ENCODE measurements at places on chromosomes 13 and 19.

- peak; percentile 67 for DNase-seq
Measured at GRCh38 chr19:4889034-4889815, 13.5 kb downstream of the ARRDC5 start.

DNA sequence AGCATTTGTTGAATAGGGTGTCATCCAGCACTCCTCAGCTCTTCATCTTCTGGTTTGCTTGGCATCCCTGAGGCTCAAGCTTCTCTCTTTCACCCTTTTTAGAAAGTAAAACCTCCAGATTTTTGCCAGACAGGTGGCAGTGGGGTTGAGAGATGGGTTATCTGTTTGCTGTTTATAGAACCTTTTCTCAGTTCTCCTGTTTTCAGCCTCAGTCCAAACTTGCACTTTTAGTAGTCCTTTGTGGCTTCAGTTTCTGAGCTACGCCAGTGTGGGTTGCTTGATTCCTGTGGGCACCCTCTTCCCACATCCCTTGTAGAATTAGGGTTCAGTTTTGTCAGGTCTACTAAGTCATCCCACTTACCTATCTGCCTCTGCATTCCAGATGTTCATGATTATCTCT is 147.9 kb downstream of the PAN3 start:
- no peak for DNase-seq

- no peak for DNase-seq
Measured at GRCh38 chr13:93505104-93505952, 278.7 kb downstream of the GPC6 start.

GRCh38 chr13:20192158-20192835 is 441 bp downstream of the GJB2 start:
- DNase-seq, result no peak

DNA sequence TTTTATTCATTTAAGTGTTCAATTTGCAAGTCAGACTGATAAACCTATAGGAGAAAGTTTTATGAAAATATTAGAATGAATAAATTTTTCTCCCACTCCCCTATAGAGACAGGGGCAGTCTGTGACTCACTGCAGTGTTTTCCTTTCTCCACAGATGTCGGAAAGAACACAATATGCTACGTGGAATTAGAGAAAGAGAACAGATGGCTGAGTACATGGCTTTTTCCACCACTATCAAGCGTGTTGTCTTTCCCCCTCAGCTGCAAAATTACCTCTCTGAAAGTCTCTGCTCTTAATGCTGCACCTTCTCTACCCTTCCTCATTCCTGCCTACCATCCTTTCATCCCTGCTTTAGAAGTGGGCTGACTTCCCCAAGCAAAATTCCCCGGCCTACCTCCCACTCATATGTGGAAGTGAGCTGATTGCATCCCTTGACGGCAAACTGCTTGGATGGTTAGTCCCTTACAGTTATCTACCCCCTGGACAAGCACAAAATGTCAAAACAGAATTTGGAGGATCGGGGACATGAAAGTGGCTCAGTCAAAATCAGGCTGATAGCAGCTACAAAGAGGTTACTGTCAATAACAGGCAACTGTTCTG is 30.0 kb downstream of the FLT1 start:
- no peak for DNase-seq

DNA sequence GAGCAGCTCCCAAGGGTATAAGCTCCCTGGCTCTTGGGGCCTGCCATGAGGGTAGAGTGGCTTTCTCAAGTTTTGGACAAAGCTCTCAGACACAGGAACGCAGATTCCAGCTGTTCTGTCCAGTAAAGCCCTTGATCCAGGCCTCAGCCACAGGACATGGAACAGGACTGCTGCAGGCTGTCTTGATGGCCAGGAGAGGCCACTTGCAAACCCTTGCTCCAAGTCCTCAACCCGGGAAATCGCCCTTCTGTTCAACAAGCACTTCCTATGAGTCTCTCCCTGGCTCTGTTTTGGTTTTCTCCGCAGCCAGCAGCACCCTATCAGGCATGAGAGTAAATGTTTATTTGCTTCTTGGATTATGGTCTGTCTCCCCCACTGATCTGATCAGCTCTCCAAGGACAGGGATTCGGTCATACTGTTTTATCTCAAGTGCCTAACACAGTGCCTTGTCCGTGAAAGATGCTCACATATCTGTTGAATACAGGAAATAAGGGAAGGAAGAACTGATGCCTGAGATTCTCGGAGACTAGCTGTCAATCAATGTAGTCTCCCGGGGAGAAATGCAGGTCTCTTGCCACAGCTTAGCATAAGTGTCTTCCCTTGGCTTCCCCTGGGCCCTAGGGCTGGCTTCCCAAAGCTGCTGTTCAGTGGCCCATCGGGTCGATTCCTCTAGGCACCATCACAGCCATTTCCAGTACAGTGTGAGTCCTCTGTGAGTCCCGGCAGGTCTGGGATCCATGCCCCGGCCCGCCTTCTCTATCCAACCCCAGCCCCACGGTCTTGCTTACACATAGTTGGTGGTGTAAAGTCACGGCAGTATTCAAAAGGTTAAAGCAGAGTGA is 90.8 kb downstream of the TSHZ3 start:
- no peak for DNase-seq

DNA sequence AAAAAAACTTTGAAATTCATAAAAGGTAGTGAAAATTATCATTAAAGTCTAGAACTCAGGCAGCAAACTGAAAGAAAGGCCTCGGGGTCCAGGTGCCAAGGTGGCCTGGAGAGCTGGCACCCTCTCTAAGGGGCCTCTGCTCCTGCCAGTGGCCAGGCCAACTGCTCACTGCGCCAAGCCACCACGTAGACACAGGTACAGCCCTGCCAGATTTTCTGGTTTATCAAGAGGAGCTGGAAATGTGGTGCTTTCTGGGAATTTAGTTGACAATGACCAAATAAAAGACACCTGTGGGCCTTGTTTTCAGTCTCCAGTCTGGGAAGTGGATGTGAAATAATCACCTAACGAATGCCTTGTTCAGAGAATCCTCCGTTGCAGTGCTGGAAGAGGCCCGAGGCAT is 22.8 kb downstream of the ZNF574 start:
- DNase-seq, result no peak

- peak; percentile 61 for DNase-seq
Measured at GRCh38 chr13:101785858-101786257, 333.4 kb downstream of the ITGBL1 start.

- peak; percentile 70 for DNase-seq
Measured at GRCh38 chr13:20566468-20566897, 474 bp upstream of the IFT88 start.

- peak; percentile 62 for DNase-seq
Measured at GRCh38 chr19:10193790-10194499, 808 bp downstream of the DNMT1 start.

DNA sequence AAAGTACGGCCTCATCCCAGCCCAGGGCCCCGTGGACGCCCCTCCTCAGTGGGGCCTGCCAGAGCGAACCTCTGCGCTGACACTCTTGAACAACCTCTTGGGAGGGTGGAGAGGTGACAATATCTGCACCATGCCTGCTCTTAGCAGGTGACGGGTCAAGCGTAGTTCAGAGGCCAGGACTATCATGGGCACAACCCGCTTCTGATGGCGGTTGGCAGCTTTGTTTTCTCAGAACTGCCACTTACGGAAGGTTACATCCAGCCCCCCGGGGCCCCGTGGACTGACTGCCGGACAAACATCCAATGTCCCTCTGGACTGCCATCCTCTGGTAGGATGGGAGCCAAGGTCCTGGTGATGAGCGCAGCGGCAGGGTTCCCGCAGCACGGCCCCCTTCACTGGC is 91.1 kb downstream of the TUBA3C start:
- DNase-seq, result no peak

DNA sequence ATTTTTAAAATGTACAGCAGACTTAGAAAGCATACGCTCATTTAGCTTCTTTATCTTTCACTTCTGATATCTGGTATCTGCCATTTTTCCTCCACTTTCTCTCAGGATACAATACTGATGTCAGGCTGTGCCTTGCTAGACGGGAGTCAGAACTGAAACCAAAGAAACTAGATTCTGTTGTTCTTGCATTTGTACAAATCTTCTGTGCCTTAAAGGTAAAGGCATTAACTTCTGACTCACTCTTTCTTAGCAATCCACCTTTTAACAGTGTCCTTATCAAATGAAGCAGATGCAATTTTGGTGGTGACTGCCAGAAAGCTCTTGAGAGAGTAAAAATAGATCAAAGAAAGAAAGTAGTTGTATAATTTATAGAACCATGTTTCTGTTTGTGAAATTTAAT is 370.4 kb downstream of the PCDH20 start:
- no peak for DNase-seq

DNA sequence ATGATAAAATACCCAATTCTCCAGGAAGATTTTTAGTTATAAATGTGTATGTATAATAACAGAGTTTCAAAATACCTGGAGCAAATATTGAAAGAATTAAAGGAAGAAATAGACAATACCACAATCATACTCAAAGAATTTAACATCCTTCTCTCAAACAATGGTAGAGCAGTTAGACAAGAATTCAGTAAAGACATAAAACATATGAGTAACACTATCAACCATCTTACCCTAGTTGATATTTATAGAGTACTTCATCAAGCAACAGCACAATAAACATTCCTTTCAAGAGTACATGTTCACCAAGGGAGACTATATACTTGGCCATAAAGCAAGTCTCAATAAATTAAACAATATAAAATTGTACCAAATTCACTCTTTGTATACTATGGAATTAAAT is 108.4 kb downstream of the DLEU7 start:
- peak; percentile 5 for DNase-seq

- no peak for DNase-seq
Measured at GRCh38 chr13:97425590-97425989, 8.4 kb upstream of the RAP2A start.

DNA sequence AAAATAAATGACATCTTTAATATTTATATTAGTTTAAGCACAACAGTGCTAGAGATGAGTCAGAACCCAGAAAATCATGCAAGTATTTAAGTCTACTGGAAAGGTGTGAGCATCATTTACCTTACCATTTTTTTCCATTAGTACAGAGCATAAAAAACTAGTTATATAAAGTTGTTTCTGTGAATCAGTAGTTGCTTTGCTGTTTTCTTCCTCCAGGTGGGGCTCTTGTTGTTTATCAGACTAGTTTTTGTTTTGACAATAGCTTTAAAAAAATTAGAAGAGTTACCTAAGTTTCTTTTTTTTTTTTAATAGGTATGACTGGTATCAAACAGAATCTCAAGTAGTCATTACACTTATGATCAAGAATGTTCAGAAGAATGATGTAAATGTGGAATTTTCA is 12.7 kb downstream of the SUGT1 start:
- peak; percentile 35 for DNase-seq

DNA sequence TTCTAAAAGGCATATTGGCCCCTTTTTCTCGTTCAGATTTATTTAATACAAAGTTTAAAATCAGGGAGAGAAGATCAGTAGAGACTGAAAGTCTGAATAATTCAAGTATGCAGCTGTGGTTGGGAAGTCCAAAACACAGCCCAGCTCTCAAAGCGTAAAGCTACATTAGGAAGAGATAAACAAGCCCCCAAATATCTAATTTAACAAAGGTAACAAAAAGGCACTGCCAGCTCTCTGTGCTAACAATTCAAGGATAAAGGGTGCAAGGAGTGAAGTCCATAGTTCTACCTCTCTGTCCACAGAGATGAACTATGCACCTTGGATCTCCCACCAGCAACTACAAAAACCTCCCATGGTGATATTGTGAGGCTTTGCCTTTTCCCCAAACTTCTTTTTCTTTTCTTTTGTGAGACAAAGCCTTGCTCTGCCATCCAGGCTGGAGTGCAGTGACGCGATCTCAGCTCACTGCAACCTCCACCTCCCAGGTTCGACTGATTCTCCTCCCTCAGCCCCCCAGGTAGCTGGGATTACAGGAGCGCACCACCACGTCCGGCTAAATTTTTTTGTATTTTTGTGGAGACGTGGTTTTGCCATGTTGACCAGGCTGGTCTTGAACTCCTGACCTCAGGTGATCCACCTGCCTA is 104.4 kb downstream of the LHFPL6 start:
- DNase-seq, result no peak

- DNase-seq, result no peak
Measured at GRCh38 chr19:54155694-54156093, 3.8 kb downstream of the LENG1 start.

GRCh38 chr19:1734321-1734966 is 18.9 kb upstream of the ONECUT3 start:
- DNase-seq, result no peak

DNA sequence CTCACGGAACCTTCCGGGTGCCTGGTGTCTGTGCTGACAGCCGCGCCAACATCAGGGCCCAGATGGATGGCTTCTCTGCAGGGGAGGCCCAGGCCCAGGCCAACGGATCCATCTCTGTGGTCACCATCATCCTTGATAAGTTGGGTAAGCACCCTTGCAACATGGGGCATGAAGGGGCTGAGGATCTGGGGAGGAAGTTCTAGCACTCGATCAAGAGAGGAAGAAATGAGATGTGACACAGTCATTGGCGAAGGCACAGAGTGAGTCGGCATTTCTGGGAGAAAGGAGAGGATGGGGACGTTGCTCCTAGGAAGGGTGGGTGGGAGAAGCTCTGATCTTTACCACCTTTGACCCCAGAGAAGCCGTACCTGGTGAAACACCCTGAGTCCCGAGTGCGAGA is 4.4 kb downstream of the CILP2 start:
- no peak for DNase-seq

- no peak for DNase-seq
Measured at GRCh38 chr13:37645181-37645740, 46.7 kb upstream of the POSTN start.

DNA sequence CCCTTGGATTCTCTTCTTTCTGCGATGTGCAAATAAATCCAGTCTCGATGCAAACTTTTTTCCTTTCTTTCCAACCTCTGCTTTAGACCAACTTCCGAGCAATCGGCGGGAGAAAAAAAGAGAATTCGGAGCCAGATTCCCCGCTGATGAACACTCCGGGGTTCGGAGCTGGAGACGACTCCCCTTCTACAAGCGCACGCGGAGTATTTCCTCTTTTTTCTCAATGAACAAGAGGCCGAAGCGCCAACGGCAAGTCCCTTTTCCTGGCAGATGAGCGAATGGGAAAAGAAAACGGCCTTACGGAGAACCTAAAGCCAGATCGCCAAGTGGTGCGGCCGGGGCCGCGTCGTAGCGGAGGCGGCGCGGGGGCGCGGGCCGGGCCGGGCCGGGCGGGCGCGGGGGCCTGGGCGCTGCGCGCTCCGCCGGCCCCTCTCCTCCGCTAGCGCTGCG is 250 bp downstream of the SPRY2 start:
- DNase-seq, result peak; percentile 10

- DNase-seq, result no peak
Measured at GRCh38 chr19:41296433-41296871, 13.5 kb upstream of the CCDC97 start.
